Stimulated activated CD8-positive, alpha-beta memory T cell treated with anti-CD3 and anti-CD28 coated beads, Interleukin-7, amount 100 ng/mL, for 4 hours (primary cell): ENCODE measurements at places on chromosomes 12 and 14.

DNA sequence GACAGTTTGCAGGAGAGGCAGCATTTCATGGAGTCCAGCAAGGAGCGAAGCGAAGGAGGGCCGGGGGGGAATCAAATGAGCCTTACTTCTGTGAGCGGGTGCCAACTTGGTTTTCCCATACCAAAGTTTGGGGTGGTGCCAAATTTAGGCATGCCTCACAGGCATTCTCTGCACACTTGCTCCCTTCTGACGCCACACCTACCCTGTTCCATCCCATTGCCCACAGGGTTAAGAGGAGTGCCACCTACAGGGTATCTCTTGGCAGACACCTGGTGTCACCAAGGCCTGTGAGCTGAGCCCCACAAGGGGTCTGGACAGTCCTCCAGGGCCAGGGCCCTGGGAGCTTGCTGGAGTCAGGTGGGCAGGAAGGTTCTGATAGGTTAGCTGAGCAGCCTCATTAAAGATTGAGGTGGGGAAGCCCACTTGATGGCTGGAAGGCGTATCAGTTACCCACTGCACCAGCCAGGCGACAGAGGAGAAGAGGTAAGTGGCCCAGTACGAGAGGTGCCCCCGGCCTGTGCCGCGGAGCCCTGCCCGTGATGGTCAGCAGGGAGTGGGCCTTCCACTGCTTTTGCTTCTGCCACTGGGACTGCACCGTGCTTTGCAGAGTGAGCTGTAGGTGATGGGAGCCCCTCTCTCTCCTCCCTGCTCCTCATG is 45.2 kb downstream of the DEGS2 start:
- no peak for DNase-seq

DNA sequence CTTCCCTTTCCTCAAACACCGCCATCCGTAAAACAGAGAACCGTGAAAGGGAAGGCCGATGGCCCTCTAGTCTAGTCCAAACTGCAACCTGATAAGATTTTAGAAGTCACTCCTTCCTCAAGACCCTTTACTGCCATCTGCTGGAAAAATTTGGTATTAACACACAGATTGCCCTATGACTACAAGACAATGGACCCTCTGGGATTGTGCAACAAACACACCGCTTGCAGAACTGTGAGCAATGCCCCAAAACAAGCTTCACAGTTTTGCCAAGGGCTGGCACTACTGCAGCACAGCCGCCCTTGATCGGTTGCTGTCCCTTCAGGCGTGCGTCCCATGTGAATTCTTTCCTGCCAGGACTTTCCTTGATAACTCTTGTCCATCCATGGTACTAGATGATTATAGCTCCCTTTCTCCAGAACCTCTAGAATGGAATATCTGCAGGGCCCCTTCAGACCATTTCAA is 23.1 kb downstream of the LLPH start:
- DNase-seq, result no peak

- no peak for DNase-seq
Measured at GRCh38 chr12:13581031-13581430, 384.5 kb downstream of the EMP1 start.

- DNase-seq, result no peak
Measured at GRCh38 chr14:100673807-100674154, 52.9 kb upstream of the DLK1 start.

DNA sequence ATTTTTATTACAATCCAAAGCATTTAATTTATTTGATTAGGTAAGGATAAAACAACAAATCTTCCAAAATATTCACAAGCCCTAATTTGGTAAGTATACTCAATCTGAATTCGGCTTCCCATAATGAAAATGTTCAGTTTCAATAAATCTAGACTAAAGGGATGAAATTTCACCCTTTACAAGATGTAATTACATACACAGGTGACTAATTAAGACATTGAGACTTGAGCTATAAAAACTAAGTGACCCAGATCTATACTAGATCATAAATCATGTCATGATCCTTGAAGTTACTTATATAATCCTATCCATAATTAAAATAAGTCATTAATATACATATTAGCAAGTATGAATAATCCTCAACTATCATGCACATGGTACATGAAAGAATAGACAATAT is 36.6 kb downstream of the LRP6 start:
- no peak for DNase-seq

GRCh38 chr12:104466709-104467345 is 10.1 kb downstream of the CHST11 start:
- DNase-seq, result no peak

DNA sequence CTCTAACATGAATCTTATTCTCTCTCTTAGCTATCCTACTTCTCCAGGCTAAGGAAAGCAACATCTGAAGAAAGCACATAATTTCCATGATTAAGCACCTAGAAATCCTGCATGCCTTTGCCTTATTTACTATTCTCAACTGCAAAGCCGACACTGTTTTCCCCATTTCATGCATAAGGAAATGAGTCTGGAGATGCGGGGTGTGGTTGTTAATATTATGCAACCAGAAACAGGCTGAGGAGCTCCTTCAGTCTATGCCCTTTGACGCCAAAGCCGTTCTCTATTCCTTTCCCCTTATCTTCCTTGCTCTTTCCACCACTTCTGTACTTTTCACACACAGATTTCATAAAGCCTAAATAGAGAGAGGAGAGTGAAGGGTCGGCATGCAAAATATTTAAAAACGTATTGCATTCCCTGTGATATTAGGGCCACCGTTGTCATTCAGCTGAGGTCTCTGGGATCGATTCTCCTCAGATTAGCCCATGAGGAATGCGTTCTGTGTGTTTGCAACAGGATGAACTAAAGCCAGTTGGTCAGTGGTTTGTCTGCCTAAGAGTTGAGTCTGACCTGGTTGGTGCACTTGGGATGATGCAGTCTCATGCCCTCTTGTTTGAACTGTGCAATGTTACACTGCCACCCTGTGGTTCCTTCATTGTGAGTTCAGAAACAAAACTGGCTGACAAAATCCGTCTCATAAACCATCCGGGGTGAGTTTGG is 53.1 kb upstream of the PLEKHG7 start:
- DNase-seq, result peak; percentile 27

GRCh38 chr12:91662021-91662420 is 479.4 kb upstream of the DCN start:
- no peak for DNase-seq

GRCh38 chr12:105352052-105352451 is 21.6 kb downstream of the C12orf75 start:
- DNase-seq, result no peak

GRCh38 chr12:132329720-132330548 is 545 bp upstream of the GALNT9 start:
- DNase-seq, result no peak

DNA sequence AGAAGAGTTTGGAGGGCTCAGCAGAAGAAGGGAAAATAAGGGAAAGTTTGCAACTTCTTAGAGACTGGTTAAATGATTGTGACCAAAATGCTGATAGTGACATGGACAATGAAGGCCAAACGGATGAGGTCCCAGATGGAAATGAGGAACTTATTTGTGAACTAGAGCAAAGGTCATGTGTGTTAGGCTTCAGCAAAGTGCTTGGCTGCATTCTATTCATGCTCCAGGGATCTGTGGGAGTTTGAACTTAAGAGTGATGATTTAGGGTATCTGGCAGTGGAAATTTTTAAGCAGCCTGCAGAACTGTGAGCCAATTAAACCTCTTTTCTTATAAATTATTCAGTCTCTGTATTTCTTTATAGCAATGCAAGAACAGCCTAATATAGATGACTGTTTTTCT is 88.9 kb upstream of the ARHGAP5 start:
- DNase-seq, result no peak

- no peak for DNase-seq
Measured at GRCh38 chr12:52257074-52257551, 17.3 kb upstream of the KRT86 start.

GRCh38 chr12:41504976-41505375 is 316.9 kb downstream of the PDZRN4 start:
- no peak for DNase-seq

- DNase-seq, result no peak
Measured at GRCh38 chr12:6279631-6280030, 30.9 kb upstream of the PLEKHG6 start.

DNA sequence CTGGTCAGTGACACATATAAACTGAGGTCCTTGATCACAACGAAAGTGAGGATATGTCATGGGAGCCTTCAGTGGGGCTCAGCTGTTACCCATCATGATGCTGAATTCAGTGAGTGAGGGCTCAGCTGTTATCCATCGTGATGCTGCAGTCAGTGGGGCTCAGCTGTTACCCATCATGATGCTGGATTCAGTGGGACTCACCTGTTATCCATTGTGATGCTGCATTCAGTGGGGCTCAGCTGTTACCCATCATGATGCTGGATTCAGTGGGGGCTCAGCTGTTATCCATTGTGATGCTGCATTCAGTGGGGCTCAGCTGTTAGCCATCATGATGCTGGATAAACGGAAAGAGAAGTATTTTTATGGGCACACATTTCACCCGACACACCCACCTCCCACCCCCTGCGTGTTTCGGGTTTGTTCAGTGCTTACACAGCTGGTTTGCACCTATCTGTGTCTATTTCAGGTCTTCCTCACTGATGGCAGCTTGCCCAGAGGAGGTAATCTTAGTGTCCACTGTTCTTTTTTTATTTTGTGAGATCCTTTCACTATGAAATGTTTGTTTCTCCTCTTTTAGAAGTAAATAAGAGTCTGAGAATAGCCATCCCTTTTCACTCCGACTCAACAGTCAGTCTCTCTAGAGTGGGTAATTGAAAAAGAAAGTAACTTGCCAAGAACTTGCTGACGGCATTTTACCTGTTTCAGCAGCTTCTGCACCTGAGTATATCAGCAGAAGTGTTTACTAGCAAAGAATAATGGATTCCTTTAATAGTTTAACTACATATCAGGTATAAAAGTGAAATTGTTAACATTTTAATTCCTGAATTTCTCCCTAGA is 183.0 kb downstream of the ERC1 start:
- no peak for DNase-seq

- DNase-seq, result no peak
Measured at GRCh38 chr14:91187271-91187670, 57.2 kb downstream of the GPR68 start.

DNA sequence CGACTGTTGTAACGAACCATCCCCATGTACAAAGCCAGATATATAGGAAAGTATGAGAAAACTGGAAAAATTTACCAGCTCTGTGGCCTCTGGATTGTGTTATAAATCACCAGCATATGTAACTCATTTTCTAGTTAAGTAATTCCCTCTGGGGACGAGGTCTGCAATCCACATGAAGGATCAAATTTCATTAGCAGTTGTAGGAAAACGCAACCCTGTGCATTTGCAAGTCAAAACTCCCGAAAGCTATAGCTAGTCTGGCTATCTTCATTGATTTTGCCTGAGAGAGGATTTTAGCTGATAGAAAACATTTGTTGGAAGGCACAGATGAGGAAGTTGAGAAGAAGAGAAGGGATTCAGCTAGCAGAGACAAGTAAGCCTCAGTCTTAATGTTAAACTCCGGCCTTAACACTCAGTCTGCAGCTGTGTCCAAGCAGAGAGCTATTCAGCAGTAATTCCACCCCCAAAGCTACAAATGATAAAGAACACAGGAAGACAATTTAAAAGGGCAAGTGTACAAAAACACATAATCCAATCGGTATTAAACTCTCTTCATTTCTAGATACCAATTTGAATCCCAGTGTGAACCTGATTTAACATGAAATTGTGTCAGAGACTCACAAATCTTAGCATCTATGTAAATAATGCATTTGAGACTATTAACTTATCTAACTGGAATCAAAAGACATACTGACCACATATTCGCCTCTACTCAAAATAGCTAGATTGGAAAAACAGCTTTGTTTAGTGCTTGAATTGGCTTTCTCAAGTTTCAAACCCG is 54.2 kb upstream of the CERS5 start:
- no peak for DNase-seq
